ENCODE measurements at places on chromosomes 5 and 9.
A peak's percentile ranks its signal among the peaks of the same experiment; 100 is the strongest.

- no peak for DNase-seq
These were observed 56.0 kb downstream of the TRPC7 start for GRCh38 chr5:136309376-136309775.

DNA sequence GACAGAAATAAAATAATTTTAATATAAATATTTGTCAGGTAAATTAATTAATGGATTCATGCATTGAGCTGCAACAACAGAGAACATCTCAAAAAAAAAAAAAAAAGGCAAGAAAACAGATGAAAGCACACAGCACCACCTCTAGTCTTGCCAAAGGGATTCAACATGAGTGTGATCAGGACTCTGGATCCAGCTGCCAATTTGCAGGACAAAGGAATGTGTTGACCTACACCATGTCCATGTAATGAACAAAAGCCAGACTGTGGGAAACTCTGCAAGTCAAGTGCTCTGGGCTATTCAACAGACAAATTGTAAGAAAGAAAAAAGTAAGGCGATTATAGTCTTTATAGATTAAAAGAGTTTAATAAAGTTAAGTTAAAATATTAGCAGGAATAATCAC is 769.3 kb downstream of the TLR4 start:
- DNase-seq: no peak

GRCh38 chr5:178526773-178527457 is 63.3 kb downstream of the COL23A1 start:
- no peak for DNase-seq

DNA sequence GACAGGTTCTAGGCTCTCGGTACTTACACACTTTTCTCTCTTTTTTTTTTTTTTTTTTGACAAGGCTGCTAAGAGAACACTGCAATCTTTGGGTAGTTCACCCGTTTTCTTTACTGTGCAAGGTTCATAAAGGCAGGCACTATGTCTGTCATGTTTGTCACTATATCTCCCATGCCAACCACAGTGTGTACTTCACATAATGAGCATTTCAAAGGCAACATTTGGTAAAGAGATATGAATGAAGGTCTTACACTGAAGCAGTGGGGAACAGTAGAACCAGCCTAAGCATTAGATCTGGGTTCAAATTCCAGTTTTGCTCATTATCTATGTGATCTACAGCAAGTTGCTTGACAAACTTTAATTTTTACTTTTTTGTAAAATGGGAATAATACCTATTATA is 1.5 kb upstream of the HMGCR start:
- no peak for DNase-seq

DNA sequence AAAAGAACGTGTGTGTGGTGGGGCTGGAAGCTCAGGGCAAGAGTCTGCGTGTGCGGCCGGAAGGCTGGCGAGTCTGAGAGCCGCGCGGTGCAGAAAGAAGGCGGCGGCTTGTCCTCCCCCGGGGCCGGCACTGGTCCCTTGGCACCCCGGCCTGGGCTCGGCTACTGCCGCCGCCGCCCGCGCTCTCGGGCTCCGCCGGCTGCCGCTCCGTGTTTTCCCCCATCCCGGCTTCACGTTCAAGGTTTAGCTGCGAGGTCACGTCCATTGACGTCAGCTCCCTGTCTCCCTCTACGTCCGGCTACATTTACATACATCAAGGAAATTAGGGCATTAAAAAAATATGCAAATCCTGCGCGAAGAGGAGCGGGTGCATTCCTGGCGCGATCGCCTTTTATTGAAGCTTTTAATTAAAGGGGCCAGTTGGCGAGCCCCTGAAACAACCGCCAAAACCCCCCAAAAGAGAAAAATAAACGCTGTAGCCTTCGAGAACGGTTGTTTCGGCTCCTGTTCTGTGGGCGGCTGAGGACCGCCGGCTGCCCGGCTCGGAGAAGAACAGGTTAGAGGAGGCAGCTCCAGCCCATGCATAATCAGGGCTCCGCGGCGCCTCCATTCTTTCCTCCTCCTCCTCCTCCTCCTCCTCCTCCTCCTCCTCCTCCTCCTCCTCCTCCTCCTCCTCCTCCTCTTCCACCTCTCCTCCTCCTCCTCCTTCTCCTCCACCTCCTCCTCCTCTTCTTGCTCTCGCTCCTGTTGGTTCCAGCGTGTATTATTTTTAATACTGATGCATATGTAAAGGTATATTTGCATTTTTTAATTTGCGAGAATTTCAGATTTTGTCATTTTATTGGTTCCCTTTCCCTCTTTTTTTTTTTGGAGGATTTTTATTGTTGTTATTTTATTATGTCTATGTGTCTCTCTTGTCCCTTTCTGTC is 207.0 kb downstream of the MEF2C start:
- no peak for DNase-seq

DNA sequence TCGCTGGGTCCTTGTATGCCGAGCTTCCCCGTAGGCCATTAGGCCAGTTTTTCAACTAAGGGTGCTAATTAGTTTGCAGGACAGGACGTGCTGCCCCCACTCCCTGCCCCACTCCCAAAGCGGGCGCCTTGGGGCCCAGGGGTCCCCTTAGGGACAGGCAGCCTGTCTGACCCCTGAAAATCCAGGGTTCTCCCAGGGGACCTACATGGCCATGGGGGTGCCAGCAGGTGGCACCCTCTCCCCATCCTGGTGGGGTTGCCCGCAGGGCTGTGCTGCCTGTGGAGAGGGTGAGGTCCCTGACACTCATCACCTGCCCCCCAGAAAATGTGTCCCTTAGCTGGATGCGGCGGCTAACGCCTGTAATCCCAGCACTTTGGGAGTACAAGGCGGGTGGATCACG is 8.5 kb upstream of the CCDC187 start:
- peak; percentile 24 for DNase-seq

- no peak for DNase-seq
These were observed 558.3 kb downstream of the CHSY3 start for GRCh38 chr5:130462516-130462915.

- DNase-seq: no peak
These were observed 7.7 kb downstream of the LHFPL2 start for GRCh38 chr5:78640662-78641474.

GRCh38 chr9:2043881-2044462 is 28.8 kb downstream of the SMARCA2 start:
- no peak for DNase-seq

- no peak for DNase-seq
These were observed 17.0 kb upstream of the NDUFS4 start for GRCh38 chr5:53543401-53543800.

DNA sequence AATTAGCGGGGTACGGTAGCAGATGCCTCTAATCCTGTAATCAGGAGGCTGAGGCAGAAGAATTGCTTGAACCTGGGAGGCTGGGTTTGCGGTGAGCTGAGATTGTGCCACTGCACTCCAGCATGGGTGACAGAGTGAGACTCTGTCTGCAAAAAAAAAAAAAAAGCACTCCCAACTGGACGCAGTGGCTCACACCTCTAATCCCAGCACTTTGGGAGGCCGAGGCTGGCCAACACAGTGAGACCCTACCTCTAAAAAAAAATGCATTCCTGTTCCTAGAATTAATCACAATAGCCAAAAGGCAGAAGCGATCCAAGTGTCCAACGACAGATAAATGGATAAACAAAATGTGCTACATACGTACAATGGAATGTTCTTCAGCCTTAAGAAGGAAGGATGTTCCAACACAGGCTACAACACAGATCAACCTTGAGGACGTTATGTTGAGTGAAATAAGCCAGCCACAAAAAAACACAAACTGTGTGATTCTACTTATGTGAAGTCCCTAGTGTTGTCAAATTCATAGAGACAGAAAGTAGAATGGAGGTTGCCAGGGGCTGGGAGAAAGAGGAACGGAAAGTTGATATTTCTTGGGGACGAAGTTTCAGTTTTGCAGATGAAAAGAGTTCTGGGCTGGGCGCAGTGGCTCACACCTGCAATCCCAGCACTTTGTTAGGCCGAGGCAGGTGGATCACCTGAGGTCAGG is 13.8 kb downstream of the FAM78A start:
- no peak for DNase-seq

- DNase-seq: no peak
These were observed at the start of gene PTPDC1 for GRCh38 chr9:94084314-94084713. TSS of gene PTPDC1 (plus strand) at chr9:94084464. CDS start at chr9:94084531, 67 bp downstream.

DNA sequence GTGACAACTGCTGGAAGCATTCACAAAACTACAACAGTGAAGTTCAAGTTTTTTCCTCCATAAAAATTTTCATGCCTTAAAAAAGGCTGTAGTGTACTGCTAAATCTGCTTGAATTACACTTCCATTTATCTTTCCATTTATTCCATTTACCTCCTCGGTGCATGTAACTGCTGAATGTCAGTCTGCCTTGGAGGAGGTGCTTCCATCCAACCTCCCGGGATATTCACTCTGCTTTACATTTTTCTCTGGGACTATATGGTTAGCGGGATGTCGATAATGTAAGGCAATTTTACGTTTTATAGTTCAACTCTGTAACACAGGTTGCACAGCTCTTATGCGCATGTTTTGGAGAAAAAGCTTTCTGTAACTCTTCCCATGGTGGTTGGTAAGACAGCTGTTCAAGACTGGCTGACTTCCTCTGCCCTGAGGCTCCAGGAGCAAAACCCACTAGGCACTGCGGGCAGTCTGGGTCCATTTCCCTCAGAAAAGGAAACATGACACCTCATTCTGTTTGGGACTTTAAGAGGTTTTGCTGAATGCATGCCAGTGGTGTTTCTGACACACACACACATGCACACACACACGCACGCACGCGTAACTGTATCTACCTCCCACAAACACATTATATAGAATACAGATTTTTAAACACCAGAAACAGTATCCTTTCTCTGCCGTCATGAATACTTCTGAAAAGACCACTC is 66.1 kb downstream of the SPTLC1 start:
- no peak for DNase-seq
